ENCODE measurements at places on chromosomes 2 and 18.
A peak's percentile ranks its signal among the peaks of the same experiment; 100 is the strongest.

GRCh38 chr2:63424329-63425078 is 163.8 kb downstream of the WDPCP start:
- peak; percentile 47 for DNase-seq
- no peaks in the 10 kb centered on the region for H3K27me3 ChIP-seq
- no peaks in the 10 kb centered on the region for H3K36me3 ChIP-seq

GRCh38 chr2:229343661-229344060 is 72.6 kb upstream of the PID1 start:
- H3K4me3 ChIP-seq = no peak overlapping the region
- DNase-seq = no peak
- H3K4me1 ChIP-seq = no peaks in the 10 kb centered on the region
- no peaks in the 10 kb centered on the region for H3K27me3 ChIP-seq
- no peak overlapping the region for H3K27ac ChIP-seq
- no peaks in the 10 kb centered on the region for H3K36me3 ChIP-seq

- no peak overlapping the region for H3K4me3 ChIP-seq
- no peak overlapping the region for H3K27ac ChIP-seq
- no peaks in the 10 kb centered on the region for H3K27me3 ChIP-seq
- H3K36me3 ChIP-seq = no peaks in the 10 kb centered on the region
- H3K4me1 ChIP-seq = no peaks in the 10 kb centered on the region
Observed at GRCh38 chr2:239145106-239145505, 255.7 kb downstream of the HDAC4 start.

GRCh38 chr2:167209784-167210183 is 321.5 kb downstream of the XIRP2 start:
- H3K36me3 ChIP-seq = no peaks in the 10 kb centered on the region
- no peak overlapping the region for H3K27ac ChIP-seq
- H3K27me3 ChIP-seq = no peaks in the 10 kb centered on the region
- no peak for DNase-seq
- no peaks in the 10 kb centered on the region for H3K4me1 ChIP-seq
- no peak overlapping the region for H3K4me3 ChIP-seq

DNA sequence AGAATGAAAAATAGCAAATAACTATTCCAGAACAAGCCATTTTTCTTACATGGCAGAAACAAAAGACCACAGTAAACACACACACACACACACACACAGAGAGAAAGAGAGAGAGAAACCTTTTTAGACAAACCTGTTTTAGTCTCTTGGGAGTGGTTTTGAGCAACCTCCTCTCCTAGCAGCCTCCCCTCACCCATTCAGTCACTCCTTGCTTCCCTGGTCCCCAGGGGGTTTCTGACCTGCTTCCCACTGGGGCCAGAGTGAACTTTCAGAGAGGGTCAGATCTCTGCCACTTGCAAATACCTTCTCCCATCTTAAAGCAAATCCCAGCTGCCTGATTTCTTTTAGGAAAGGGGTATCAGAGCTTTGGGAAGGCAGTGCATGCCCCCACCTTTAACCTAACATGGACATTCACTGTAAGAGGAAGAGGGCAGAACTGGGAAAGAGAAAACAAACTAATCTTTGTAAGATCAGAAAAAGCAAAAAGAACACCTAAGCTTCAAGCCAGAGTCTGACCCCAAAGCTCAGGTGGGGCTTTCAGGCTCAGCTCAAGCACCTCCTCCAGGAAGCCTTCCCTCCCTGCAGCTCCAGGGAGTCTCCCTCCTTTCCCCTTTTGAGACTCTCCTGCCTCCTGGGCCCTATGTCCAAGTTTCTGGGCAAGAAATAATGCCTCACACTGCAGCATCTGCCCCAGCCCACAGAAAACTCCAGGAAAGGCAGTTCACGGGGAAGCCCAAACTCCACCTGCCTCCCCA is 2.7 kb downstream of the SDC1 start:
- peak overlapping the region; percentile 93 for H3K4me3 ChIP-seq
- H3K27me3 ChIP-seq = no peaks in the 10 kb centered on the region
- peaks cover 41% of the 10 kb centered on the region for H3K4me1 ChIP-seq
- DNase-seq = no peak
- 0 out of 2 replicates have a peak overlapping the region, but pooled peaks have one; percentile 61 for H3K27ac ChIP-seq

GRCh38 chr2:138243372-138243771 is 258.2 kb upstream of the SPOPL start:
- DNase-seq = no peak
- H3K27me3 ChIP-seq = no peaks in the 10 kb centered on the region
- H3K4me1 ChIP-seq = no peaks in the 10 kb centered on the region
- H3K36me3 ChIP-seq = no peaks in the 10 kb centered on the region
- H3K4me3 ChIP-seq = no peak overlapping the region
- H3K27ac ChIP-seq = no peak overlapping the region

DNA sequence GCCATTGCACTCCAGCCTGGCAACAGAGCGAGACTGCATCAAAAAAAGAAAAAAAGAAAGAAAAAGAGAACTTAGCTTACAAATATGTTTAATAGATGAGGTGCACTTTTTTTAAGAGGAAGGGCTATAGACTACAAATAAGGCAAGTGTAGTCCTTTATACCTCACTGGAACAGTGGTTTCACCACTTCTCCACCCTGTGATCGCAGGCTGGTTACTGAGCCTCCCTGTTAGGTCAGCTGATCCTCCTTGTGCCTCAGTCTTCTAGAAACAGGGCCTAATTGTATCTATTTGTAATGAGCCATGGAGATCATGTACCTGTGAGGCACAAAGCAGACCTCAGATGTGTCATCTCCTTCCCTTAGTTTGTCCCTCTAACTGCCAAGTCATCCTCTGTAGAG is 4.5 kb downstream of the CXCR2 start:
- H3K36me3 ChIP-seq = no peaks in the 10 kb centered on the region
- H3K4me3 ChIP-seq = no peak overlapping the region

DNA sequence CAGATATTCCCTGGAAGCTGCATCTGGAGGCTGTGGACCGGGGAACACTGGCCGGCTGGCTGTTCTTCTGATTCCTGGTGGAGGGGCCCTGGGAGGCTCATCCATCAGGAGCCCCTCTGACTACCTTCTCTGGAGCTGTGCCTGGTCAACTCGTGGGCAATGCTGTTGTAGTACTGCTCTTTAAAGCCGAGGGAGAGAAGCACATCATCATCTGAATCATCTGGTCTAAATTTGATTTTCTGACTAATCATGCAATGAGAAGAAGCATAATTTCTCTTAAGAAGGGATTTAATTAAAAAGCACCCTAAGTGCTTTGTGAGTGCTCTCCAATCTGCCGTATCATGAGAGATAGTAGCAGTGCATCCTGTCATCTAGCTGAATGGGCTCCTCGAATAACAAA is 229.5 kb downstream of the FHOD3 start:
- H3K27me3 ChIP-seq = no peaks in the 10 kb centered on the region
- 0 out of 2 replicates have a peak, but pooled peaks cover 5% of the 10 kb centered on the region for H3K4me1 ChIP-seq
- no peak overlapping the region for H3K4me3 ChIP-seq

- no peaks in the 10 kb centered on the region for H3K36me3 ChIP-seq
- no peak overlapping the region for H3K4me3 ChIP-seq
- H3K27ac ChIP-seq = no peak overlapping the region
- no peaks in the 10 kb centered on the region for H3K27me3 ChIP-seq
- DNase-seq = no peak
- peaks cover 25% of the 10 kb centered on the region for H3K4me1 ChIP-seq
Observed at GRCh38 chr2:190635781-190636180, 13.1 kb upstream of the NAB1 start.
